ENCODE measurements at places on chromosomes 3 and 15. TPM values are rescaled to one million over a fixed set of nuclear protein-coding genes. Genes with fewer than 3 reads are reported as not detected.

The VWA5B2 gene
- 0.33 TPM for polyA plus RNA-seq

The TFRC gene
- polyA plus RNA-seq, result 23.4 TPM

The TIMP4 gene
- polyA plus RNA-seq, result 25.1 TPM

The CPNE9 gene
- 0.18 TPM for polyA plus RNA-seq

The TM4SF1 gene
- polyA plus RNA-seq, result 64.8 TPM

The P2RY13 gene
- polyA plus RNA-seq, result 0.57 TPM

DNA sequence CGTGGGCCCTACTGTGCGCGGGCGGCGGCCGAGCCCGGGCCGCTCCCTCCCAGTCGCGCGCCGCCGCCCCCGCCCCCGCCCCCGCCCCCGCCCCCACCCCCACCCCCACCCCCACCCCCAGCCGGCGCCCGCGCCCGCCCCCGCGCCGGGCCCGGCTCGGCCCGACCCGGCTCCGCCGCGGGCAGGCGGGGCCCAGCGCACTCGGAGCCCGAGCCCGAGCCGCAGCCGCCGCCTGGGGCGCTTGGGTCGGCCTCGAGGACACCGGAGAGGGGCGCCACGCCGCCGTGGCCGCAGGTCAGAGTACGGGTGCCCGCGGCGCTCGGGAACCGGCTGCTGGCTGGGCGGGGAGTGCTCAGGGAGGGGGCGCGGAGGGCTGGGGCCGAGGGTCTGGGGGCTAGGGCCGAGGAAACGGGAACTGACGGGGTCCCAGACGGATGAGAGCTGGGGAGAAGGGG, 1.1 kb upstream of the PPARG start:
- DNase-seq, result no peak

DNA sequence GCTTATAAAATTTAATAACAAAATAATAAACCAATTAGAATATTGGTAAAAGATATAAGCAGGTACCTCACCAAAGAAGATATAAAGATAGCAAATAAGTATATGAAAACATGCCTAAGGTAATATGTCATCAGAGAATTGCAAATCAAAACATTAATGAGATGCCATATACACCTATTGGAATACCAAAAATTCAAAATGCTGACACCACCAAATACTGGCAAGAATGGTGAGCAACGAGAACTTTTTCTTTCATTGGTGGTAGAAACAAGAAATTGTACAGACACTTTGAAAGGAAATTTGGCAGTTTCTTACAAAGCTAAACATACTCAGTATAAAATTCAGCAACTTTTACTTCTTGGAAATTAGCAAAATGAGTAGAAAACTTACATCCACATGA, 346.9 kb upstream of the ROBO1 start:
- no peak for DNase-seq

- DNase-seq, result no peak
Measured at GRCh38 chr3:118229196-118229595, 805.5 kb downstream of the IGSF11 start.

- no peak for DNase-seq
Measured at GRCh38 chr15:83115831-83116565, 8.6 kb downstream of the TM6SF1 start.

DNA sequence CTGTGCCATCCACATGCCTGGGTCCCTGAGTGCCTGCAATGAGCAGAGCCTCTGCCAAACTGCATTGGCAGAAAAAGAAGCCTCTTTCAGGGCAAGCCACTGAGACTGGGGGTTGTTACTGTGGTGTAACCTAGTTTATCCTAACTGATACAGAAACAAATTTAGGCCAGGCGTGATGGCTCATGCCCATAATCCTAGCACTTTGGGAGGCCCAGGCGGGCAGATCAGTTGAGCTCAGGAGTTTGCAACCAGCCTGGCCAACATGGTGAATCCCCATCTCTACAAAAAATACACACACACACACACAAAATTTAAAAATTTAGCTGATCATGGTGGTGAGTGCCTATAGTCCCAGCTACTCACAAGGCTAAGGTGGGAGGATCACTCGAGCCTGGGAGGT, 221.6 kb downstream of the TBC1D2B start:
- DNase-seq, result no peak

- no peak for DNase-seq
Measured at GRCh38 chr3:6719999-6720398, 140.9 kb upstream of the GRM7 start.

- DNase-seq, result no peak
Measured at GRCh38 chr15:82108489-82109078, 62.8 kb upstream of the MEX3B start.

DNA sequence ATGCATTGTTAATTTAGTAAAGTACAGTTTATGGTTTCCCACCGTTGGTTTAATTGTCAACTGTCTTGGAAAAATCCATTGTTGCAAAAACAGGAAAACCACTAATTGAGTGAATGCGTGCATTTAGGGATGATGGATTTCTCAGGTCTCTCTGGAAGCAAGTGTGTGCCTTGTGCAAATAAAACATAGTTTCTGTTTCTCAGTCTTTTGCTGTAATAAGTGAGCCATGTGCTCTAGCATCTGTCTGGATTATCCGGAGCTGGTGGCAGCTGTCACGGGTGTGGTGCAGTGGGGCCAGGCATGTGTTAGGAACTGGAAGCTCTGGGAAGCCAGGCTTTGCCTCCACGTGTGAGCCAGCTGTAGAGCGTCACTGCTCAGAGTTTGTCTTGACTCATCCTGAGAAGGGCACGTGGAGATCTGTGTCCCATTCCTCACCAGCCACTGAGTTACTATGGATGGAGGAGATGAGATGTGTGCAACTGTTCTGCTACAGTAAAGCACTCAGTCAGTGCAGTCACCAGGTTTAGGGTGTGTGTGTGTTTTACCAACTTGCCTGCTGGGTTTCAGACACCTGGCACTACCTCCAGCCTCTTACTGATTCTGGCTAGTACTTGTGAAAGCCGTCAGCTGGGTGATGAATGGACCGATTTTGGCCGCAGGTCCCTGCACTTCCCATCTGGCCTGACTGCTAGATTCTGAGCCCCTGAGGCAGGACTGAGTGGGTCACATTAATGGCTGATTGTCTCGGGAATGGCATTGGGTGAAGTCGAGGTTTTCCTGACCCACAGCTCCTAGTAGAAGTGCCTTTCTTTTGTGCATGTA, 7.2 kb downstream of the APBA2 start:
- no peak for DNase-seq

GRCh38 chr3:12755754-12756153, 3.3 kb downstream of the TMEM40 start:
- DNase-seq, result no peak

DNA sequence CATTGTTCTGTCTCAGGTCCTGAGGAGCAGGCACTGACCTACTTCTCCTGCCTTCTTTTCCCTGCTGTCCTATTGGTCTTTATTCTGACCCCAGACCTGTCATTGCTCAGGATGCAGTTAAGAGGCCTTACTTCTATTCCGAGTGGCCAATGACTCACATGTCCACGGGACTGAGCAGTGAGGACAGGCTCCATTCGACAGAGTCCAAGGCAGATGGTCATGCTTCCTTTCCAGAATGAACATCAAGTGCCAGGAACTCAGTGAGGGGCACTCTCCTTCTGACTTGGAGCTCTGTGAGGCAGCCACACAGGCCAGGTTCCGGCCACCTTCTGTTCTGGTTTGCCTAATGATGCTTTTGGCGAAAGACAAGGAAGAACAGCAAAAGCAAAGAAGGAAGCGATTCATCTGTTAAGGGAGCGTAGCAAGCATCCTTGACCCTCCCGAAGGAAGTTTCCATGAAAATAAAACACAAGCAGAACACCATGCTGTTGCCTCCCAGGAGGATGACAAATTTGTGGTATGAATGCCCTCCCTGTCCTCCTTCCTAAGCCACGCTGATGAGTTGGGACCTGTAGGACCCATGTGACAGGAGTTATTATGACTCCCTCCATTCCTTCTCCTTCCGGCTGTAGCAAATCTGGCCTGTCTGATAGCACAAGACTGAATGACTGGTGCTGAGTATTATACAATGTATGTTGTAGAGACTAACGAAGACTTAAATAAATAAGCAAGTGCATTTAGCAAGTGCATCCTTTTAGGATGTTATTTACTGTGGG, 14.4 kb upstream of the TPRG1 start:
- no peak for DNase-seq

DNA sequence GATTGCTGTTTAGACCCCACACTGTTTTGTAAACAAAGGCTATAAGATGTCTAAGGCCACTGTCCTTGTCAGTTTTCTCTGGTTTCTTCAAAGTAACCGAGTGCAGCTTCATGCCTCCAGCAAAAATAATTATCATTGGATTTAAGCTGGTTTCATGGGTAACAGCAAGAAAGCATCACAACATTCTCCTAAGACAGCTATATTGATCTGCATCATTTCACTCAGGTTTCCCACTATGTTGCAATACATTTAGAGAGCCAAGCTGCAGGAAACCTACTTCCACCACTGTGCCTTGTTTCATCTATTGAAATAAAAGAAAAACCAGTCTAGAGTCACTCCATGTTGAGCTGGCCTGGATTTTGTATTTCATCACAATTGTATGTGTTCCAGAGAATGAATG, 351.4 kb downstream of the OXSM start:
- DNase-seq, result no peak

GRCh38 chr3:171135549-171135948, 109.0 kb upstream of the SLC2A2 start:
- DNase-seq, result no peak

DNA sequence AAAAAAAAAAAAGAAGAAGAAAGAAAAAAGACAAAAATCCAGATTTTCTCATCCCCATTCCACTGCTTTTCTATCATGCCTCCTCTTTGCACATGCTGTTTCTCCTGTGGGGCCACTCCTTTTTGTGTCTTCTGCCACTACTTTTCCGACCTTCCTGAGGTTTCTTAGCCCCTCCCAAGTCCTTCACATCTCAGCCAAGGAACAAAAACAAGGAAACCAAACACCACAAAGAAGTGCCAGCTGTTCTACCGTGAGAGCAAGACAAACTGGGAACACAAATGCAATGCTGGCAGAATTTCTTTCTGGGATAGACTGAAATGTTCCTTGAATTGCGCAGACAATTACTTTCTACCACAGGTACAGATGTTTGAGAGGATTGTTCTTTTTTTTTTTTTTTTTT, 83.2 kb downstream of the MB21D2 start:
- DNase-seq, result no peak

DNA sequence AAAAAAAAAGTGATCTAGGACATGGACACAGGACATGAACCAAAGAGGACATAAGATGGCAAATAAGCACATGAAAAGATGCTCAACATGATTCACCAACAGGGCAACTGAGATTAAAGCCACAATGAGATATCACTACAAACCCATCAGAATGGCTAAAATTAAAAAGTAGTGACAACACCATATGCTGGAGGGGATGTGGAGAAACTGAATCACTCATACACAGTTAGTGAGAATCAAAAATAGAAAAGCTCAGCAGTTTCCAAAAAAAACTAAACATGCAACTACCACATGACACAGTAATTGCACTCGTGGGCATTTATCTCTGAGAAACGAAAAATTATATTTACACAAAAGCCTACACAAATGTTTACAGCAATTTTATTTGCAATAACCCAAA, 27.9 kb upstream of the ACKR4 start:
- DNase-seq, result no peak

DNA sequence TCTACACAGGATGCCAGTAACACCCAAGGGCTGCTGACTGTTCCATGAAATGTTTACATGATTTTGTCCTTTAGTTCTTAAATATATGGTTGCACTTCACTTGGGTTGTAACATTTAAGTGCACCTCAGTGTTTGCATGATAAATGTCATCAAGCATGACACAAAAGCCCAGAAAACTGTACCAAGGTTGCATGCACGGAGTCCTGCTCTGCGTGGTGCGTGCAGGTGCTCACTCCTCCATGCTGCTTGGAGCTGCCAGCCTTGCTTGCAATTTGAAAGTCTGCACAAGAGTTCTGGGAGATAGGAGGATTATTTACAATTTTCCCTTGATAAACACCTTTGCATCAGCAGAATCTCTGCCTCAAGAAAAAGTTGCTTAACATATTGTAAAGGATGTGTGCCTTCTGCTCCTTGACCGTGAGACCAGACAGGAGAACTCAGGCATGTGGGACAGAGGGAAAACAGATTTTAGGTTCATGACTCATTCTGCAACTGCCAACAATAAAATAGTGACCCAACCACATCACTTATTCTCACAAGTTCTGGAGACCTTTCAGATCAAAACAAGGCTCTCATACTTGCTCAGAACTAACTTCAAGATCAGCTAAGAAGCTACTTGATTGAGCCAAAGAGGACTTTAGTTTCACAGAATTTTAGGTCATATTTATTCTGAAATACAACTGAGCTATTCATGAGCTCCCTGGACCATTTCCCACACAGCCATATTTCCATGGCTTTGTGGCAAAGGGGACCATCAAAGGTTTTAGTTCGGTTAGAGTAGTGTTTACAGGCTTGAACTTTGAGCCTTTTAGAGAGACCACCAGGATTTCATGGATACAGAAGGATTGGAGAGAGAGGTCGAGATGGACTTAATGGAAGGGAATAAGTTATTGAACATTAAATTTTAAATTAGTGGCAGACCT, 128.4 kb upstream of the ZBED2 start:
- no peak for DNase-seq

DNA sequence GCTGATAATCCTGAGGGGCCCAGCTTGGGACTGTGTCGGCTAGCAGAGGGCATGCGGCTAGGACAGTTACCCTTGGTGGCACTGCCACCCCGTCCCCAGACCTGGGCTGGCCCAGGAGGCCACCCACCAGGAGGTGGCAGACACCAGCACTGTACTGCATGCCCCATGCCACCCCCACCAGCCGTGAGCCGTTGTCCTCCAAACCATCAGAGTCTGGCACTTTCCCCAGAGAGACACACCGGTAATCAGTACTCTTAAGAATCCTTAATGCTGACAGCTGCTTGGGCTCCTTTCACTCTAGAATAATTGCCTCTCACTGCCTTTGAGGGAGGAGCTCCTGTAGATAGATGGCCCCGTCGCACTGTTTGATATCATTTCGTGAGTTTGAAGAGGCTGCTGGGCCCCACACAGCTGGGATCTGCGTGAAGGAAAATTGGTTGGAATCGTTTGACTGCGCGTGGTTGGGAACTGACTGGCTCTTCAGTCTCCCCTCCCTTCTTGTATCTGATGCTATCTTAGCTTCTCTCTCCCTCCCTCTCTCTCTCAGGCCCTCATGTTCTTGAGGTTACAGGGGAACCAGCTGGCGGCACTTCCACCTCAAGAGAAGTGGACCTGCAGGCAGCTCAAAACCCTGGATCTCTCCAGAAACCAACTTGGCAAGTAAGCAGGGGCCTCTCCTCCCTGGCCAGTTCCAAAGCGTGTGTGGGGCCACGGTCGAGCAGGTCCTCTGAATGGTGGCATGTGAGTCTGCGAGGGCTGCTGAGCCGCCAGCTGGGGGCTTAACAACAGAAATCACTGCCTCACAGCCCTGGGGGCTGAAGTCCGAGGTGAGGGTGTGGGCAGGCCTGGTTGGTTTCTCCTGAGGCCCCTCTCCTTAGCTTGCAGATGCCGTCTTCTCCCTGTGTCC, 94.9 kb downstream of the LRRK1 start:
- DNase-seq, result no peak

Measured in urinary bladder (tissue), 4 donors.